CD4-positive, CD25-positive, alpha-beta regulatory T cell (primary cell): ENCODE measurements at places on chromosomes 16 and 17. TPM values are rescaled to one million over a fixed set of nuclear protein-coding genes. Genes with fewer than 3 reads are reported as not detected.

The NPIPB5 gene
- 656 TPM for total RNA-seq

The BIRC5 gene
- 2.7 TPM for total RNA-seq

The SAMD14 gene
- 0.96 TPM for total RNA-seq

The TBC1D3 gene
- not detected for total RNA-seq

The NAA60 gene
- total RNA-seq = 48.9 TPM

The BCO1 gene
- not detected for total RNA-seq

The UBFD1 gene
- 38.8 TPM for total RNA-seq

The KRT36 gene
- not detected for total RNA-seq

The ARHGAP23 gene
- total RNA-seq = 2.3 TPM

The CPNE7 gene
- total RNA-seq = 0.69 TPM

The GOT2 gene
- 28.7 TPM for total RNA-seq

The WNK4 gene
- not detected for total RNA-seq

The FOXC2 gene
- not detected for total RNA-seq

The ATP6V0D1 gene
- 92.5 TPM for total RNA-seq

The IGFBP4 gene
- total RNA-seq = 3.7 TPM

The IGF2BP1 gene
- total RNA-seq = not detected

The ASGR1 gene
- total RNA-seq = not detected

The KRT39 gene
- total RNA-seq = not detected

The CHST6 gene
- not detected for total RNA-seq

The ERCC4 gene
- 8.8 TPM for total RNA-seq

The SYCE1L gene
- 15.8 TPM for total RNA-seq

The OR1D5 gene
- not detected for total RNA-seq

The SYNGR2 gene
- total RNA-seq = 58.5 TPM

The C17orf78 gene
- not detected for total RNA-seq

The ARHGDIG gene
- not detected for total RNA-seq

The COQ7 gene
- total RNA-seq = 13.1 TPM

The NMRAL1 gene
- 40.7 TPM for total RNA-seq

The C17orf67 gene
- total RNA-seq = 6.2 TPM

The ATP2A3 gene
- total RNA-seq = 306 TPM

The TMEM235 gene
- total RNA-seq = not detected

The TLCD2 gene
- total RNA-seq = 0.35 TPM

The RHBDF2 gene
- 23.8 TPM for total RNA-seq

The ASPA gene
- total RNA-seq = not detected

The EEF2KMT gene
- 3.7 TPM for total RNA-seq

The HS3ST4 gene
- total RNA-seq = not detected

The CDH8 gene
- not detected for total RNA-seq

The ZNF267 gene
- 71.3 TPM for total RNA-seq

The HS3ST3A1 gene
- total RNA-seq = 8.3 TPM

The STAC2 gene
- not detected for total RNA-seq

The TEKT1 gene
- total RNA-seq = not detected

The SYT17 gene
- not detected for total RNA-seq

The TERB1 gene
- total RNA-seq = 0.20 TPM

The ITGAD gene
- not detected for total RNA-seq

The ARSG gene
- total RNA-seq = 21.8 TPM
